ENCODE measurements at places on chromosomes 16 and 17.

DNA sequence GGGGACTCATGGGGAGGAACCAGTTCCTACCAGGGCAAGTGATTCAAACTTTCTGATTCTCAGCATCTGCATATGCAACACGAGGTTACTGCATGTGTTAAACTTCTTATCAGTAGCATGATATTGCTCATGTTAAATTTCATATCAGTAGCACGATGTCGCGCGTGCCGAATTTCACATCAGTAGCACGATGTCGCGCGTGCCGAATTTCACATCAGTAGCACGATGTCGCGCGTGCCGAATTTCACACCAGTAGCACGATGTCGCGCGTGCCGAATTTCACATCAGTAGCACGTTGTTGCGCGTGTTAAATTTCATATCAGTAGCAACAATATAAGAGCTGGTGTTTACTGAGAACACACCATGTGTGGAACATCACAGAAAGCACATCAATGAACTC is 221.6 kb downstream of the GSG1L start:
- no peak for ATAC-seq

GRCh38 chr17:82397449-82398335 is 20.5 kb upstream of the HEXD start:
- no peak for ATAC-seq

- no peak for ATAC-seq
Measured at GRCh38 chr17:30717291-30718098, 107.0 kb downstream of the CRLF3 start.

GRCh38 chr17:29640413-29640812 is 17.7 kb upstream of the CORO6 start:
- ATAC-seq, result no peak

DNA sequence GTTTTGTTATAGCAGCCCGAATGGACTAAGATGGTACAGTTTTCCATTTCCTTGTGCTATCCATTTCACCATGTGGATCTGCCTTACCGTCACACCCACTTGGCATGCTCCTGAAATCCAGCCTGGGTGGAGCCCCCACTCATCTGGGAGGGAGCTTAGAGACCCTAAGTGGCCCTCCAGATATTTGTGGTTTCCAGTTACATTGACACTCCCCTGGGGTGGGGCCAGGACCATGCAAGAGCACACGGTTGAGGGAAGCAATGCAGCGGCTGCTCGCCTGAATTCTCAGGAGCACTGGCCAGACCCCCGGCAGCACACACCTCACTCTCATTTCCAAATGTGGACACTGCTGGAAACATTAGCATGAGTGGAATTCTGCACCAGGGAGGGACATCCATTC is 231.1 kb downstream of the UTP18 start:
- no peak for ATAC-seq

DNA sequence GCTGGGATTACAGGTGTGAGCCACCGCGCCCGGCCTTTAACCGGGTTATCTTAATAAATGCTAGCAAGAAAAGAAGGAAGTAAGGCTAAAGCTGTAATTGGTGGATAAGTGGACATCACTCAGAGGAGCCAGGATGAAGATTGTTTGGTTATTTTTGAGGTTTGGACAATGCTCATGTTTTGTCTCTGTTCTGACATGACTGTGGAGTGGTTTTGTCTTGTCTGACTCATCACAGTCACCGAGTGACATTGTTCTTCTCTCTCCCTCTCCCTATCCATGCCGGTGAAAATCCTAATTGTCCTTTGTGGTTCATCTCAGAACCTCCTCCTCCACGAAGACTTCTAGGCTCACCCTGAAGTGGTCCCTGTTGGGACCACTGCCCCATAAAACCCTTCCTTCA is 23.5 kb upstream of the GRIN2A start:
- no peak for ATAC-seq

DNA sequence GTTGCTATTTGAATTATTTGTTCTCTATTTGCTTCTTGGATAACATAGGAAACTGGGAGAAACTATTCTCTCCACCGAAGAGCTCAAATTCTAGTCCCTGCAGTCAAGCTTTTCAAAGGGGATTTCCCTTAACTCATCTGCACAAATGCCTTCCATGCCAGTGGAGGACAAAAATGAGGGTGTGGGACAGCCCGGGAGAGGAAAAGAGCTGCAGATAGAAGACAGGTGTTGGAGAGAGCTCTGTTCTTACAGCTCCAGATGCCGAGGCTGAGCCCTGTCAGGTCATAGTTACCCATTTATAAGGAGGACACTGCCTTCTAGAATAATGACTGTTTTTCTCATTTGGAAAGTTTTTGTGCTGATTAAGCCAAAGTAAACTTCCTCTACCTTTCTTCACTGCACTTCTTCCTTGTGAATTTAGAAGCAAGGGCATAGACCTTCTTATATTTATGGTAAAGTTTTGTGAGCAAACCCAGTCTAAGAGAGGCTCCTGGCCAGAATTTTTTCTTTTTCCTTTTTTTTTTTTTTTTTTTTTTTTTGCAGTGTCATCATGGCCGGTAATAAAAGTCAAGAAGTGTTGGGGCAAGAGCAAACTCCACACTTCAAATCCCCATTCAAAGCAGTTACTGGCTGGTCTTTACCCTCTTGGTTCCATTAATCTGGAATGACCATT is 177.2 kb downstream of the ABCC12 start:
- ATAC-seq, result no peak

- no peak for ATAC-seq
Measured at GRCh38 chr16:10282367-10282766, 100.1 kb upstream of the GRIN2A start.

GRCh38 chr17:7047566-7047965 is 3.7 kb upstream of the SLC16A11 start:
- ATAC-seq, result no peak
